ENCODE measurements at places on chromosomes 1 and 21.
A peak's percentile ranks its signal among the peaks of the same experiment; 100 is the strongest.

- peak; percentile 33 for DNase-seq
Observed at GRCh38 chr1:77313491-77313890, 31.7 kb downstream of the AK5 start.

DNA sequence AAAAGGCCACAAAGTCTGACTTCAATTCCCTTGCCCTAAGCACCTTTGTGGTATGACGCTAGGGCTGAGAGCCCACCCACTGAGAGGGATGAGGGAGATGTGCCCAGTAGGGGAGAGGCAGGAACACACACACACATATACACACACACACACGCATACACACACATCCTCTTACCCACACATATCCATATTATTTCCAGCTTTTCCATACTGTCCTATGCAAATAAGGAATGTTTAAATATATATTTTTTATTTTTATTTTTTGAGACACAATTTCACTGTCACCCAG is 3.0 kb downstream of the RAB25 start:
- DNase-seq: no peak

DNA sequence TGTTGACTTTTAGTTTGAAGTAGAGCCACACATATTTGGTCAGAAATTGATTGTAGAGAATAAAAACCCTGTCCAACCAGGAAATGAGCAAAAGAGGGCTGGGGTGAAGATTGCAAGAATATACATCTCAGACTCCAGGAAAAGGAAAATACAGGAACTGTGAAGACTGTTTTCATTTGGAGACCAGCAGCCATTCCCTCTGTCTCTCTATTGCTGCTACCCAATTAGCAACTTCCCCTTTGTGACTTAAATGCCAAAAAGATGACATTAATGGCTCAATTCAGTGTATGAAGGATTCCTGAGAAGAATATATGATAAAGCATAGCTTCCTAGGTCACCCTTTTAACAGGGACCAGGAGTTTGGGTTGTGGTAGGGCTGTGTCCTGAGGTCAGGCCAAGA is 31.6 kb upstream of the CEP350 start:
- no peak for DNase-seq

- DNase-seq: no peak
Observed at GRCh38 chr1:218591966-218592365, 246.8 kb downstream of the TGFB2 start.

DNA sequence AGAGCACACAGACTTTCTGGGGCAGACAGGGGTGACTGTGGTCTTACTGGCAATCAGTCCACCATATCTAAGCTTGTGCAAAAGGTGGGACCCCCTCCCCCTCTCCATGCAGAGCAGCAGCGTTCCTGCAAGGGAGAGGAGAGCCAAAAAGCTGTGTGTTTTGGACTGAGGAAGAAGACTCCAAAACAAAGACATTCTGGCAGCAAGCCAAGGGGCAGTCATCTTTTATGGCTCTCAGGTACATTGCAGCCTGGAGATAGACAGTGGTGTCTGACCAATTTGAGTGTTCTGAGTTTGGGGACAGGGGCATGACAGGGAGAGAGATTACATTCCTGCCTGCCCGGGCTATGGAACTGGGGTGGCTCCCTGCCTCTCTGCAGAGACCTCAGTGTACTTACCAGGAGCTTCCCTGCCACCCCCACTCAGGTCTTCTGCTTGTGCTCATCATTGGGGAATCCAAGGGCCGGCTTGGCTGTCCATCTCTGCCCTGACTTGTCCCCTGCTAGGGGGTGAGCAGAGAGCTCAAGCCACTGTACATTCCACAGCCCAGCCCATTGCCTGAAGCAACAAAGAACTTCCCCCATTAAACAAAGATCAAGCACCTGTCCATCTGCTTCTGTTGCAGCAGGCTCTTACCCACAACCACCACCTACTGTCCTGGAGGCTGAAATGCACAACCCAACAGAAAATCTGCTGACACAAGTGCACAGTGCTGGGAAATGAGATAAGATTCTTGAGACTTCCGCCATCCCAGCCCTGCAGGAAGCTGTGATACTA is 131.1 kb downstream of the EVI5 start:
- no peak for DNase-seq

- no peak for DNase-seq
Observed at GRCh38 chr1:212794561-212795014, 2.9 kb downstream of the TATDN3 start.

GRCh38 chr21:43292041-43292865 is 123.4 kb downstream of the CRYAA start:
- no peak for DNase-seq

GRCh38 chr1:38243106-38243505 is 196.5 kb upstream of the POU3F1 start:
- no peak for DNase-seq

DNA sequence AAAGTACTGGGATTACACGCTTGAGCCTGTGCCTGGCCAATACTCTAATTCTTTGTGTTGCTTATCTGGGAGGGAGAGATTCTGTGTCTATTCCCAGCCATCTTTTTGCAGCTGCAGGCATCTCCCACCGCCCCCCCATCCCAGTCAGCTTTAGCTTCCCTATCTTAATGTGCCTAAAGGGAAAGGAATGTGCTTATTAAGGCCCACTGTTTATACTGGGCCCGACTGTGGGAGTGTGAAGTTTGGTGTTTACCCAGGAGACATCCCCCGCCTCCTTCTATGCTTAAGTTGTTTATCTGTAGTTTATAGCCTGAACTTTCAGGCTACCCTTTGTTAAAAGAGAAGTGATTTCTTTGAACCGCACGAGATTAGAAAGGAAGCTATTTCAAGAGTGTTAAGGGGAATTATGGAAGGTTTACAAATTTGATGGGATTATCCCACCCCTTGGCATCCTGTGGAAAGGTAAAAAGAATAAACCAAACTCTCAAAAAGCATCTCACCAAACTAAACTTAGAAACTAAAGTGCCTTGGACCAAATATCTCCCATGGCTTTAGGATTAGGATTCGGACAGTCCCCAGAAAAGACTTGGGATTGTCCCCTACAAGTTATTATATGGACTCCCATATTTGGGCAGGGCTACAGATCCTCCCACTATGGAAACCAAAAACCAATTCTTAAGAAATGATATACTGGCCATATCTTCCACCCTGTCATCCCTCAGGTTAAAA is 25.5 kb upstream of the ZNF496 start:
- no peak for DNase-seq

DNA sequence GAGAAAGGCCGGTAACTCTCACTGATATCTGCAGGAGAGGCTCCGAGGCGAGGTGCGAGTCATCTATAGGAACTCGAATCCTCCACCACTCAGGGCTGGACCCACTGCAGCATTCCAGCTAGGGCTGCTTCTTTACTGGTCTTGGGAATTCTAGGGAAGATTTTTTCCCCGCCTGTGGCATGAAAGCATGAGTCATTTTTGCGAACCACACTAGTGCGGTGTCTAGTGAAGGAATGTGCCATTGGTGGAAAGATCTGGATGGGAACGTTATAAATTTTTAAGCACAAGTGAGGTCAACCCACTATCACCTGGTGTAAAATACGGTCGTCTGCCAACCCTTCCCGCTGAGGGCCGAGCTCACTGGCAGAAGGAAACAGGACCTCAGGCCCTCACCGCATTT is 49.7 kb downstream of the SYF2 start:
- DNase-seq: no peak

DNA sequence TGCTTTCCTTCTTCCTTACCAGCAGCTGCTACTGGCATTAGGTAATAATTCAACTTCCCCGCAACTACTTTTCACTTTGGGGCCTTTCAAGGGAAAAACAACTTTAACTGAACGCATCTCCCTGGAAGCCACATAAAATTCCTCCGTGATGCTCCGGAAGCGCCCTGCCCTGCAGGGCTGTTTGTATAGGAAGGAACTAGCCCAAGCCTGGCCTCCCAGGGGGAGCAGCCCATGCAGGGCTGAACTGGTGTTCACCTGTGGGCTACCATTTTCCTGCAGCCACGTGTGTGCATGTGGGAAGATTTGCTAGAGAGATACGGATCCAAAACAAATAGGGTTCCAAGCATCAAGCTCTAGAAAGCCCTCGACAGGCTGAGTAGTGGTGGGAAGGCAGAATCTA is 14.4 kb downstream of the CLDN14 start:
- DNase-seq: no peak

- no peak for DNase-seq
Observed at GRCh38 chr1:911875-912739, 11.6 kb upstream of the SAMD11 start.

GRCh38 chr1:56330391-56331026 is 248.9 kb downstream of the PLPP3 start:
- peak; percentile 16 for DNase-seq

DNA sequence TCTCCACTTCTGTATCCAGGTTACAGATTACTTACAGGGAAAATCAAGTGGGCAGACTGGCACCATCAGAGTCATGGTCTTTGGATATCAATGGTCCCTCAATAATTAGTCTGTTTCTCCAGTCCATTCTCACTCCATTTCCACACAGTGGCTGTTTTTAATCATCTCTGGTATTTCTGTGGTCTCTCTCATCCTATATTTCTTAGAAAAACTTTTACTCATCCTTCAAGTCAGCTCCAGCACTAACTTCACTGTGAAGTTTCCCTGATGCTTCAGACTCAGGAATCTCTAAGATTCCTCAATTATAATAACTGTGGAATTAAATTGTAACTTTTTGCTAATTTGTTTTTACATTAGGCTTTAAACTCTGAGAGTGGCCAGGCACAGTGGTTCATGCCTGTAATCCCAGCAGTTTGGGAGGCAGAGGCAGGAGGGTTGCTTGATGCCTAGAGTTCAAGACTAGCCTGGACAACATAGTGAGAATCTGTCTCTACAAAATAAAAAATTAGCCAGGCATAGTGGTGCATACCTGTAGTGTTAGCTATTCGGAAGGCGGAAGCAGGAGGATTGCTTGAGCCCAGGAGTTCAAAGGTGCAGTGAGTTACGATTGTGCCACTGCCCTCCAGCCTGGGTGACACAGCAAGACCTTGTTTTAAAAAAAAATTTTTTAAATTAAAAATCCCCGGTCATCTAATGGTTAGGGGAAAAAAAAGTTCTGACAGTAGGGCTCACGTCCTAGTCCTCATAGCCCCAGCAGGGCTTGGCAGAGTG is 10.6 kb downstream of the CD160 start:
- no peak for DNase-seq

GRCh38 chr1:177472567-177472966 is 301.8 kb downstream of the BRINP2 start:
- no peak for DNase-seq

GRCh38 chr1:158570480-158570879 is at the start of gene OR6P1:
TSS of gene OR6P1 (minus strand) at chr1:158570580. CDS start at chr1:158563604, 6,976 bp downstream.
- no peak for DNase-seq

DNA sequence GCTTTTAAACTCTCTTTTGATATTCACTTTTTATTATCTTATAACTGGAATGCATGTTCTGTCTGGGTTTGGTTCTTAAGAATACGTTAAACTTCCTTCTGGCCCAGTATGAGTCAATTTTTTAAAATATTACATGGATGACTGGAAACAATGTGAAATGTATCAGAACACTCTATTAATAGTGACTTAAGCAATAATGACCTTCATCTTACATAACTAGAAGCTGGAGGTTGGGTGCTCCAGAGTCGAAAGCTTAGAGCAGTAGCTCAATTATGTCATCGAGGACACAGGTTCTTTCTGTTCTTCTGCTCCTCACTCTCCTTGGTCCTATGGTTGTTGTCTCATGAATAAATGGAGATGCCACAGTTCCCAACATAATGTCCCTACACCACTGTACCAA is 91.6 kb upstream of the FOXD3 start:
- no peak for DNase-seq

DNA sequence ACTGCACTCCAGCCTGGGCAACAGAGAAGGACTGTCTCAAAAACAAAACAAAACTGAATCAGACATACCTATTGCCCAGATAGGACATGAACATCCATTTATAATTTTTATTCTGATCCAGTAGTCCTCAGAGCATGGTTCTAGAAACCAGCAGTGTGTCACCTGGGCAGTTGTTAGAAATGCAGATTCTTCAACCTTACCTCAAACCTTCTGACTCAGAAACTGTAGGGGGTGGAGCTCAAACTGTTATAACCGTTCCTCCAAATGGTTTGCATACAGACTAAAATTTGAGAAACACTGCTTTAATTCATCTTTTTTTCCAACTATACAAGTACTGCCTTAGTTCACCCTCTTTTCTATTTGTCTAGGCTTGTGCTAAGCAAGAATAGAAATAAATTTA is 6.0 kb downstream of the NASP start:
- DNase-seq: no peak

DNA sequence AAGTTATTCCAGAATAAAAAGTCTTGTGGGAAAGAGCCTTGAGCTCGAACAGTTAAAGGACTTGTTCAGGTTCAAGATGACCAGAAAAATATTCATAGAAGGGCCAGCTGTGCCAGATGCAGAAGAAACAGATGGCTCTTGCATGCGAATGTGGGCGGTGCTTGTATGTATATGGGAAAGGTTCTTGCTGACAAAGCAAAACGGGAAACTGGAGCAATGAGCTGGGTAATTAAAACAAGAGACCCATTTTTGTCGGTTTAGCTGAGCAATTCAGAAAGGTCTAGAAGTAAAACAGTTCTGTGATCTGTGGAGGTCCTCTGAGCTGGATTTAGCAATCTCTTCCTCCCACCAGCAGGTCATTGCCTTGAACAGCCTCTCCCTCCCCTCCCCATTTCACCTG is 107.2 kb upstream of the MARK1 start:
- DNase-seq: no peak

- DNase-seq: no peak
Observed at GRCh38 chr1:160361814-160362167, 5.1 kb upstream of the NHLH1 start.

- DNase-seq: no peak
Observed at GRCh38 chr1:153741986-153742385, 14.1 kb downstream of the INTS3 start.

DNA sequence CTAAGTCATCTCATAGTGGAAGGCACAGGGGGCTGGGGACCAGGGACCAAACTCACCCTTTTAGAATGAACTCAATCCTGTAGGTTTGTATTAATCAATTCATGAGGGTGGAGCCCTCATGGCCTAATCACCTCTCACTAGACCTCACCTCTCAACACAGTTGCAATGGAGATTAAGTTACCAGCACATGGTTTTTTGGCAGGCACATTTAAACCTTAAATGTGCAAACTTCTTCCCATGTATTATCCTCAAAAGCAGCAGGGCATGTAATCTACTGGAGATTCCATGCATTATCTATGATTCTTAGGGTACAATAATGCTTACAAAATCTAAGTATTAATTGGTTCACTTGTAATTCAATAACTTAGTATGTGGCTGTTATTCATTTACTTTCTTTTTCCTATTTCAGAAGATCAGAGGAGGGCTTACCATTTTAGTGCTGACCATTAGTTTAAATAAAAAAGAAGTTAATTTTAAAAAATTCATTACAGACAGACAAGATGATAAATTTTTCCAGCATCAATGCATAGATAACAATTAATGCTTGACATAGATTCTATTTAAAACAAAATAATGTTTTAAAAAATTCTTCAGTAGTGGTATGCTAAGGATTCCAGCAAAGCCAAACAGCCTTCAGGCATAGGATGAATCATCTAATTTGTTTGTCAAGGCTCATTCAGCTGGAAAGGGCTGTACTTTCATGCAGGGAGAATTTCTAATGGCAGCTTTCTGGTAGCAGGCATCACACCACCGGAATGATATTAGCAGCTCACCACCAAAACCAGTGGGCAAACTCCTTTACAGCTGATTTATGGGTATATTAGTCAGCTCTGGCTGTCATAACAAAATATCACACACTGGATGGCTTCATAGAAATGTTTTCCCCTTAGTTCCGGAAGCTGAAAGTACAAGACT is 124.6 kb upstream of the ZNF648 start:
- no peak for DNase-seq

Measured in CD4-positive, CD25-positive, alpha-beta regulatory T cell (primary cell).